ENCODE measurements at places on chromosomes 3 and 15. TPM values are rescaled to one million over a fixed set of nuclear protein-coding genes. Genes with fewer than 3 reads are reported as not detected.

Gene HEMK1
- total RNA-seq, result 6.9 TPM

Gene PCYT1A
- 32.6 TPM for total RNA-seq

Gene ATP6V1A
- total RNA-seq, result 20.5 TPM

Gene STRA6
- 71.4 TPM for total RNA-seq

Gene ERC2
- total RNA-seq, result not detected

Gene SLC9A9
- 0.11 TPM for total RNA-seq

Gene FAM107A
- total RNA-seq, result 0.13 TPM

Gene SGO1
- total RNA-seq, result 14.2 TPM

Gene ZDHHC23
- total RNA-seq, result 4.0 TPM

Gene GOLGA8T
- 1.6 TPM for total RNA-seq

Gene GATA2
- total RNA-seq, result 4.8 TPM

Gene CALML4
- total RNA-seq, result 7.9 TPM

Gene FOXL2NB
- total RNA-seq, result 0.95 TPM

Gene STRIT1
- not detected for total RNA-seq

Gene IL17RB
- 1.2 TPM for total RNA-seq

Gene LRRC31
- total RNA-seq, result not detected

Gene GPD1L
- 19.2 TPM for total RNA-seq

Gene SLC38A3
- 0.20 TPM for total RNA-seq

Gene NCK1
- total RNA-seq, result 23.2 TPM

Gene FBXO45
- total RNA-seq, result 8.1 TPM

Gene TFDP2
- total RNA-seq, result 17.2 TPM

Gene TGM4
- 0.12 TPM for total RNA-seq

Gene RAB6B
- 2.5 TPM for total RNA-seq

Gene AHSG
- total RNA-seq, result not detected

Gene B3GALNT1
- 0.21 TPM for total RNA-seq

Gene PIF1
- total RNA-seq, result 21.5 TPM

Gene RARB
- total RNA-seq, result 8.8 TPM

Gene COL6A6
- total RNA-seq, result not detected

Gene DGKG
- 7.6 TPM for total RNA-seq

Gene FBLN2
- 3.1 TPM for total RNA-seq

Gene CSTA
- 0.75 TPM for total RNA-seq

Gene BSN
- total RNA-seq, result 0.08 TPM

Gene CDCP1
- total RNA-seq, result 9.5 TPM

Gene KNG1
- not detected for total RNA-seq

Gene MINAR1
- total RNA-seq, result 0.56 TPM

Gene FEZF2
- total RNA-seq, result not detected

Gene CACNA2D2
- total RNA-seq, result 0.15 TPM

Gene NR1I2
- total RNA-seq, result not detected

Gene CERS3
- total RNA-seq, result not detected

Gene POLQ
- 6.3 TPM for total RNA-seq
